ENCODE measurements at places on chromosomes 11 and 22. TPM values are rescaled to one million over a fixed set of nuclear protein-coding genes. Genes with fewer than 3 reads are reported as not detected.

- DNase-seq: no peak
- no peak overlapping the region for H3K4me3 ChIP-seq
- peaks cover 35% of the 10 kb centered on the region for H3K36me3 ChIP-seq
- no peaks in the 10 kb centered on the region for H3K27me3 ChIP-seq
Observed at GRCh38 chr22:38728871-38729796, 23.4 kb downstream of the GTPBP1 start.

Gene RBM7
- polyA plus RNA-seq: 31.5 TPM

Gene TALDO1
- polyA plus RNA-seq: 411 TPM

GRCh38 chr22:32662587-32662915 is 139.0 kb upstream of the TIMP3 start:
- H3K27me3 ChIP-seq: no peaks in the 10 kb centered on the region
- no peak overlapping the region for H3K27ac ChIP-seq
- no peaks in the 10 kb centered on the region for H3K36me3 ChIP-seq

- peaks cover 33% of the 10 kb centered on the region for H3K4me1 ChIP-seq
- H3K36me3 ChIP-seq: no peaks in the 10 kb centered on the region
- DNase-seq: no peak
- no peaks in the 10 kb centered on the region for H3K27me3 ChIP-seq
- no peak overlapping the region for H3K27ac ChIP-seq
Observed at GRCh38 chr11:76767659-76768058, 15.5 kb upstream of the TSKU start.

Gene MTCH2
- polyA plus RNA-seq: 155 TPM

DNA sequence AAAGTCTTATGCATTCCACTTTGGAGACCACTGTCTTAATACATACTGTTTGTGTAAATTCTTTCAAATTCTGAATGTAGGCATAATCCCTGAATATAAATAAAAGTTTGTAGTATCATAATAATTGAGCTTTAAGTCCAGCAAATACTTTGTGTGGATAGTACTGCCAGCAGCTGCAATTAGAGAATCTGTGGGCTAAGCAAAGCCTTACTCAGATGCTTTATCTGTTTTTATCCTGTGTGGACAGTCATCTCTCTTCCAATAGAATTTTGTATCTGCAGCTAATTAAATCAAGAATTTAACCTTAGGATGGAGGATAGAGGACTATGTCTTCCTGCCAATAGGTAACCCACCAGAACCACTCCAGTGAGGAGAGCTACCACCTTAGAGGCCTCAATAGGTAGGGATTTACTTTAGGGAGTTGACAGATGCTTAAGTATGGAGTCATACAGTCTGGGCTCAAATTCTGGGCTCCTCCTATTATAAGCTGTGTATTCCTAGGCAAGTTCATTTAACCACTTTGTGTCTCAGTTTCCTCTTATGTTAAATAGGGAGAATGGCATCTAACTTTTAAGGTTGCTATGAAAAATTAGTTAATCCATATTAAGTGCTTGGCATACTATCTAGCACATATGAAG is 71.1 kb downstream of the STIM1 start:
- H3K4me1 ChIP-seq: no peaks in the 10 kb centered on the region
- DNase-seq: no peak
- H3K27ac ChIP-seq: no peak overlapping the region
- H3K4me3 ChIP-seq: no peak overlapping the region

Gene SAA1
- polyA plus RNA-seq: not detected

DNA sequence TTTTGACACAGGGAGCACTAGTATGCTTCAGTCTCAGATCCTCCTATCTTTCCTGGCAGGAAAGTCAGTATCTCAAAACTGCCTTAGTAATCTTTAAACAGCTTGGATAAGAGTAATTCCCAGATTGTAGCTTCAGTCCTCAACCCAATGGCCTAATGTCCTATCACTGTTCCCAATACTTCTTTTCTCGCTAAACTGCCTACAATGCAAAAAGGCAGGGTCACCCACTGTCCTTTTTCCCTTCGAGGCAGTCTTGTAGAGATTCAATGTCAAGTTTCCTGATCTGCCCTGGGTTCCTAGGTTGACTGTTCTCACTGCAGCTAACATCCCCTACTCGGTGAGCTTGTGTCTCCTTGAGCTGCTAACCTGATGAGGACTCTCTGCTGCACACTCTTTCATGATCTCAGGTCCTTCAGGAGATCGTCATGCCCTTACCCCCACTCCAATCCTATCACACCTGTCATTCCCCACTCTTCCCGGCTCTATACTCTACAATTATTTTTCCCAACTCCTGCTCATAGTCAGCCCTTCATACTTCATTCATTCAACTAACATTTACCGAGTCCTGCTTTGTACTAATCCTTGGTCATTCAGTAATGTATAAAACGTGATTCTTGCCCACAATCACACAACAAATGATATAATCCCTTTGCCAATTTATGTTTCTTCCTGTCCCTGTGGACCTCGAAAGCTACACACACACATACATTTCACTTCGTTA is 904 bp downstream of the C2CD3 start:
- H3K27ac ChIP-seq: peak overlapping the region; percentile 86
- H3K27me3 ChIP-seq: no peaks in the 10 kb centered on the region
- DNase-seq: no peak
- H3K36me3 ChIP-seq: peaks cover 18% of the 10 kb centered on the region
- peak overlapping the region; percentile 83 for H3K4me3 ChIP-seq

- no peaks in the 10 kb centered on the region for H3K36me3 ChIP-seq
- no peaks in the 10 kb centered on the region for H3K27me3 ChIP-seq
- no peak overlapping the region for H3K4me3 ChIP-seq
- DNase-seq: no peak
- H3K27ac ChIP-seq: no peak overlapping the region
- peaks cover 4% of the 10 kb centered on the region for H3K4me1 ChIP-seq
Observed at GRCh38 chr11:126810776-126811175, 189.8 kb downstream of the KIRREL3 start.

Gene C11orf87
- 0.50 TPM for polyA plus RNA-seq

Gene WBP2NL
- not detected for polyA plus RNA-seq

DNA sequence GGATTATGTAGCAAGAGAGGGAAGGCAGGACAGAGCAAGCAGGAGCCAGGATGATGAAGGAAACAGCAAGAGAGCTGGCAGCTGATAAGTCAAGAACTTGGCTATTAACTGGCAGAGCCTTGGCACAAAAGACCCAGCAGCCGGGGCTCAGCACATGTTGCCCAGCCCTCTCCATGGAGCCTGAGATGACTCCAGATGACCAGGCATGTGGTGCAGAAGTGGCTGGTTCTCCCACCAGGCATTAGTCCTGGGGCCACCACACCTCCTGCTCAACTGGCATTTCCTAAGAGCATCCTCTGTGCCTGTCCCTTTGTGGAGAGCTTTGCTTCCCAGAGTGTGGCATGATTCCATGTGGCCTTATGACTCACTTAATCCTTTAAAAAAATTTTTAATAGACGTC is 522.6 kb downstream of the MN1 start:
- H3K4me1 ChIP-seq: peaks cover 9% of the 10 kb centered on the region
- H3K27me3 ChIP-seq: no peaks in the 10 kb centered on the region
- H3K36me3 ChIP-seq: no peaks in the 10 kb centered on the region
- no peak overlapping the region for H3K4me3 ChIP-seq
- DNase-seq: no peak

GRCh38 chr22:19786959-19787848 is 26.6 kb downstream of the TBX1 start:
- no peak overlapping the region for H3K4me3 ChIP-seq
- no peaks in the 10 kb centered on the region for H3K27me3 ChIP-seq
- DNase-seq: no peak
- no peaks in the 10 kb centered on the region for H3K4me1 ChIP-seq
- no peaks in the 10 kb centered on the region for H3K36me3 ChIP-seq

DNA sequence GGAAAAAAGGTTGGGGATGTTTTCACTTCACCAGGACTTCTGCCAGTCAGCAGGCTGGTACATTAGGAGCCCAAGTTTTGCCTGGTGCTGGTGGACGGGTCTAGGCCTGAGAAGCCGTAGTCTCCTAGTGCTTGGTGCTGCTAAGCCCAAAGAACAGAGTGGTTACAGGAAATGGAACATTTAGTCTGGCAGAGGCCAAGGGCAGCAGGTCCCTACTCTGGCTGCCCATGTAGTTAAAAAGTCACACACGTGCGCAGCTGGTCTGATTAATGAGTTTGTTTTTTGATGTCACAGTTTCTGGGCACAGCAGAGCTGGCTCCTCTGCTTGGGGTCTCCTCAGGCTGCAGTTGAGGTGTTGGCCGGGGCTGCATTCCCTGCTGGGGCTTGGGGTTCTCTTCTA is 20.6 kb downstream of the BCR start:
- no peaks in the 10 kb centered on the region for H3K27me3 ChIP-seq
- peaks cover 26% of the 10 kb centered on the region for H3K4me1 ChIP-seq
- H3K27ac ChIP-seq: peak overlapping the region; percentile 76
- no peak overlapping the region for H3K4me3 ChIP-seq
- H3K36me3 ChIP-seq: no peaks in the 10 kb centered on the region

Gene RFPL1
- polyA plus RNA-seq: not detected

Gene DCDC1
- polyA plus RNA-seq: 0.58 TPM

Gene TRIM34
- polyA plus RNA-seq: 1.9 TPM

- H3K4me3 ChIP-seq: no peak overlapping the region
- H3K27me3 ChIP-seq: no peaks in the 10 kb centered on the region
- no peak overlapping the region for H3K27ac ChIP-seq
Observed at GRCh38 chr11:111069066-111069465, 176.5 kb upstream of the POU2AF2 start.

- no peak overlapping the region for H3K27ac ChIP-seq
- DNase-seq: no peak
- H3K27me3 ChIP-seq: no peaks in the 10 kb centered on the region
- H3K36me3 ChIP-seq: no peaks in the 10 kb centered on the region
Observed at GRCh38 chr22:19244600-19245352, 46.7 kb downstream of the CLTCL1 start.

Gene C22orf31
- not detected for polyA plus RNA-seq

DNA sequence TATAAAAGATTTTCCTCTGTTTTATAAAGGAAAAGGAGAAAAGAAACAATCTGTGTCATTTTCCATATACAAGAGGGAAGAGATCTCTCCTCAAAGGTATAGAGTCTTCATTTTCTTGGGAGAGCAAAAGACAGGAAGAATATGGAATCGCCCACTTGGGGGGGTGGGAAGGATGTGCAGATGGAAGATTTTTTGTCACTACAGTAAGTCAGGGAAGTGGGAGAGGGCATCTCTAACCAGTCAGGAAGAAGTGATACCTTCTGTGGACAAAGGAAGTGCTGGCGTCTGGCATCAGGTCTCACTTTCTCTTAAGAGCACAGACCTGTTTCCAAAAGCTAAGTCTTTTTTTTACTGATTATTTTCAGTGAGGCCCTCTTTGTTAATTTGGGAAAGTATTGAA is 1.4 kb downstream of the PRR14L start:
- peaks cover 32% of the 10 kb centered on the region for H3K4me1 ChIP-seq
- peak; percentile 24 for DNase-seq
- no peaks in the 10 kb centered on the region for H3K27me3 ChIP-seq
- H3K4me3 ChIP-seq: peak overlapping the region; percentile 95

GRCh38 chr11:109972939-109973338 is 120.3 kb upstream of the ZC3H12C start:
- H3K36me3 ChIP-seq: no peaks in the 10 kb centered on the region
- no peak overlapping the region for H3K4me3 ChIP-seq
- no peak overlapping the region for H3K27ac ChIP-seq
- no peak for DNase-seq
- H3K4me1 ChIP-seq: no peaks in the 10 kb centered on the region
- H3K27me3 ChIP-seq: no peaks in the 10 kb centered on the region

Gene DEUP1
- polyA plus RNA-seq: 1.7 TPM

Gene SHISAL1
- 0.64 TPM for polyA plus RNA-seq

Gene PSMA1
- 338 TPM for polyA plus RNA-seq

GRCh38 chr22:43256569-43256968 is 69.6 kb upstream of the TTLL12 start:
- H3K27ac ChIP-seq: no peak overlapping the region
- H3K27me3 ChIP-seq: no peaks in the 10 kb centered on the region
- no peak overlapping the region for H3K4me3 ChIP-seq

Gene KIRREL3
- polyA plus RNA-seq: 0.13 TPM

DNA sequence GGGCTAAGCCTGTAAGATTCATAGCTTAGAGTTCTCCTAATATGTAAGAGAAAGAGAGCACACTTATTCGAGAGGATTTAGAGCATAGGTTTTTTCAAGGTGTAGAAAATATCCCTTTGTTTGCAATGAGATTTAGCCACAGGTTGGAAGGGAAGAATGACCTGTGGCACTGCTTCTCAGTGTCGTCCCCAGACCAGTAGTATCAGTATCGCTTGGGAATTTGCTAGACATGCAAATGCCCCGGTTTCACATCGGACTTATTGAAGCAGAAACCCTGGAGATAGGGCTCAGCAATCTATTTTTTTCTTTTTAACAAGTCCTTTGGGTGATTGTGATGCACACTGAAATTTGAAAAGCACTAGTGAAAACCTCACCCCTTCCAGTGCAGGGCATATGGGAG is 362.6 kb upstream of the C11orf87 start:
- H3K27me3 ChIP-seq: peaks cover 32% of the 10 kb centered on the region
- H3K4me3 ChIP-seq: no peak overlapping the region
- no peak for DNase-seq
- no peak overlapping the region for H3K27ac ChIP-seq

GRCh38 chr11:132064987-132065620 is 694.7 kb downstream of the NTM start:
- H3K27me3 ChIP-seq: no peaks in the 10 kb centered on the region
- no peak for DNase-seq
- no peak overlapping the region for H3K4me3 ChIP-seq
- no peaks in the 10 kb centered on the region for H3K4me1 ChIP-seq
- no peaks in the 10 kb centered on the region for H3K36me3 ChIP-seq

DNA sequence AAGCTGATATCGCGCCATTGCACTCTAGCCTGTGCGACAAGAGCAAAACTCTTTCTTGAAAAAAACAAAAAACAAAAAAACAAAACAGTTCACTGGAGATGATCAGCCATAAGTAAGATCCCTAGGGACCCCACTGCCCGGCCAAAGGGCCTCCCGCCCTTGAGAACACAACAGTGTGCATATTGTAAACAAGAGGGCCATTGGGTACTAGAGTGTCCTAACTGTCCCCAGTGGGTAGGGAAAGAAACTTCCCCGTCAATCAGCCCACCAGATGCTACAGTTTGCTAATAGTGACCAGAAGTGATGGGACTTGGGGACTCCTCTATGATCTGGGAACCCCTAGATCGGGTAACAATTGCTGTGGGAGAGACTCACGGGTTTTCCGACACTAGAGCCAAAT is 3.7 kb upstream of the ACY3 start:
- H3K4me1 ChIP-seq: no peaks in the 10 kb centered on the region
- peaks cover 8% of the 10 kb centered on the region for H3K36me3 ChIP-seq
- H3K27ac ChIP-seq: no peak overlapping the region
- no peak for DNase-seq

Gene BCO2
- polyA plus RNA-seq: 1.1 TPM

Data from GM23338 (cell line).